Stimulated activated CD4-positive, alpha-beta T cell treated with anti-CD3 and anti-CD28 coated beads, Interleukin-12 subunit alpha, Interleukin-12 subunit beta, amount 100 ng/mL, for 48 hours (primary cell): ENCODE measurements at places on chromosomes 2 and 18.

GRCh38 chr2:105183555-105184323 is 57.8 kb upstream of the GPR45 start:
- DNase-seq: no peak

DNA sequence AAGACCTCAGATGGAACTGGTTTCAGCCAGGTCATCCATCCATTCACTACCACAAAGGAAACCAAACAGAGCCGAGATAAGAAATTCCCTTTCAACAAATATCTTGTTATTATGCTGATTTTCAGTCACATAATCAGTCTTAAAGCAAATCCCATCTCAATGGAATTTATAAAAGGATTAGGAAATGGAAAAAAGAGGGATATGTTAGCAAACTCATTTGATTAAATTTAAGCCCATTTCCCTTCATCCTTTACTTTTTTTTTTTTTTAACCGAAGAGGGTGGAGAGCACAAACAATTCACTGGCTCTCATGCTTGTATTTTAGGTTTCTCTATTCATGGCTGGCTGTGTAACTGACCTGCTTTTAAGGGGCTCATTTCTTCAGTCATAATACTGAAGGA is 109.0 kb upstream of the GATA6 start:
- DNase-seq: no peak

DNA sequence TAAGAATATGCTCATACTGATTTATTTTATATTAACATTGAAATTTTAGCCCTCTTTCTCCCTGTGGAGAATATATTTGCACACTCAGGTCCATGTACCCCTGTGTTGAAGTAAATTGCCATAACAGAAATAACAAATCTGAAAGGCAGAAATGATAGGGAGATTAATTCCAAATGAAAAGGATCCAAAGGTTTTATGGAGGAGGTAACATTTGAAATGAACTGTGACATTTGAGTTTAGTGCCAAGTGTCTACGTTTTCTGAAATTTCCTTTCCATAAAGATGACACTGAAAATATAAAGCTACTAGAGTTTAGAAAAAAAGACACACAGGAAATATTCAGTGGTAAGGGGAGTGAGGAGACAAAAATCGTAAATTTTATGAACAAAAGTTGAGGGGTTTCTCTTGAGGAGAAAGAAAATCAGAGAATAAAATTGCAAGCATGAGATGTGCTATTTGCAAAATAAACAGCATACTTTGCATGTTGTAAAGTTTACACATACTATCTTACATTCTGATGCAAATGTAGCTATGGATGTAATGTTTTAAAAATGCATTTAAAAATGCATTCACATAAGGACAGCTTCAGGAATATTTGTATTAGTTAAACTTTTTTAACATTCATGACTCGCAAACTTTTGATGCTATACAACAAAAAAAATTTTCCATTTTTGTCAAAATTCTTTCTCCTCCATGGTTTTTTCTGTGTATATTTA is 69.5 kb downstream of the BAZ2B start:
- no peak for DNase-seq

DNA sequence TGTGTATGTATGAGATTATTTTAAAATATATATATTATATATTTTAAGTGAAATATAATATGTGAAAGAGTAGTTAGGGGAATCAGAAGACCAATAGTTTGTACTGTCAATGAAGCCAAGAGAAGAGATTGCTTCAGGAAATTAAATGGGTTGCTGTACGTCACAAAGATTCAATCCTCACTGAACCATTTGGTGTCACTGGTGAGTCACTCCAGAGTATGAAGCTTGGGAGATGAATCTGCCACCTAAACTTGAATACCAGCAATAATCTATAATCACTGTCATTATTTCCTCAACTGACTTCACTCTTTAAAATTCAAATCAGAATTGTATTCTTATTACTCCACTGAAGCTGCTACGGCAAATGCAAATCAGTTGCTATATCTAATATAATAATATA is 41.9 kb upstream of the SCN9A start:
- no peak for DNase-seq

DNA sequence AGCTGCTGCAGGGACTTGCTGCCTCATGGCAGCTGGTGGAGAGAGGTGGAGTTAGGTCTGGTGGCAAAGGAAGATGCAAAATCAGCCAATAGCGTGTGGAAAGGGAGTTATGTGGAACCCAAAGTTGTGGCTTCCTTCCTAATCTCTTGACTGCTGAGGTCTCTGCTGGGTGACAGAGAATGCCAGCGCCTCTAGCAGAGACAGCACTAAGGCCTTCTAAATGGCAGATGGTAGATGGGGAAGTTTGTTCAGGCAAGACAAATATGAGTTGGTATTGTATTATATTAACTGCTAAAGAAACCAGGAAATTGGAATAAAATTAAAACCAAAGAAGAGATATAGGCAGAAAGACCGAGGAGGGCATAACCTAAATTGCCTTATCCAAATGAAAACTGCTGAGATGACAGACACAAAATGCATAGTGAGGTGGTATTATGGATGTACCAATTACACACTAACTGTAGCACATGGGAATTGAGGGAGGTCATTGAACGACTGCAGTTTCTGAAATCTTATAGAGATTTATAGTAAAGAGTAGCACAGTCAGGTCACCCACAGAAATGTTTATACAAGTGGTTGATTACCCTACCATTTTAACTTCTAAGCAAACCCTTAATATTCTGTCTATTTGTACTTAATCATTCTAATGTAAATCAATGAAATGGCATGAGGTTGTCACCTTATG is 246.6 kb upstream of the SESTD1 start:
- no peak for DNase-seq

GRCh38 chr2:108805032-108805431 is 18.5 kb downstream of the CCDC138 start:
- DNase-seq: no peak
